ENCODE measurements at places on chromosomes 3 and 15.
A peak's percentile ranks its signal among the peaks of the same experiment; 100 is the strongest.

DNA sequence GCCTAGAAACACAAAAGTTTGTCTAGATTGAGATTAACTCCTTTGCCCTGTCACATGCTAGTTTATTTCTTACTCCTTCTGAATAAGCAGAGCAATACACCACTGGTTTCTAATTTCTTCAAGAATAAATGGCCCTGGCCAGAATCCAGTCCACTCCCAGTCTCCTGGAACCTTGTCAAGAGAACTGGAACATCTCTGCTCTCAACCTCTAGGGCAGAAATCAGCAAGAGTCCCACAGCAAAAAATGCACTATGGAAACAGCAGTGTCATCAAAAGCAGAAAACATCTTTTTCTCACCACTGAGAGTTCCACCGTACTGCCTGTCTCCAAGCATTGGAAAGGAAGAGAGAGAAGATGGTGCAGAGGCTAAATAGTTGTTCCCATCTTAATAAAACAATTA, 35.9 kb upstream of the PPP2R3A start:
- peak; percentile 70 for DNase-seq

- no peak for DNase-seq
These were observed 12.5 kb downstream of the PFKFB4 start for GRCh38 chr3:48544141-48544540.

DNA sequence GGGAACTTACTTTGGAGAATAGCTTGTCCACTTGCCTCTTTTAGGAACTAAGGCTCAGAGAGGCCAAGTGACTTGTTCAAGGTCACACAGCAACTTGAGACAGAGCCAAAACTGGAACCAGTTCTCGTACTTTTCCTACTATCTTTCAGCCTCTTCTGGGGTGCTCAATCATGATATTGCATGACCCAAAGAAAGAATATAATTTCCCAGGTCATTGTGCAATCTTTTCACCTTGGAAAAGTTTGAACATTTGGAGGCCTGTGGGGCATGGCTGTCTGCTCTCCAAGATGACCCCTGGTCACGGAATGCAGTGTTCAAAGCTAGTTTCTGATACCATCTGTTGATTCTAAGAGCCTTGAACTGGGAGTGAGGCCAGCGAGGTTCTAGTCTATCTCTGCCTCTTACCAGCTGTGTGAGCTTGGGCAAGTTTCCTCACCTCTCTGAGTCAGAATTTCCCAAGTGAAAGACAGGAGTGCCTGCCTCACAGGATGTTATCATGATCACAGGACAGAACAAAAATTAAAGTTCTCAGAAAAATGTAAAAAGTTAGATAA, 89.7 kb downstream of the BDH1 start:
- peak; percentile 90 for DNase-seq

- no peak for DNase-seq
These were observed 20.0 kb upstream of the ELP6 start for GRCh38 chr3:47533481-47533880.

DNA sequence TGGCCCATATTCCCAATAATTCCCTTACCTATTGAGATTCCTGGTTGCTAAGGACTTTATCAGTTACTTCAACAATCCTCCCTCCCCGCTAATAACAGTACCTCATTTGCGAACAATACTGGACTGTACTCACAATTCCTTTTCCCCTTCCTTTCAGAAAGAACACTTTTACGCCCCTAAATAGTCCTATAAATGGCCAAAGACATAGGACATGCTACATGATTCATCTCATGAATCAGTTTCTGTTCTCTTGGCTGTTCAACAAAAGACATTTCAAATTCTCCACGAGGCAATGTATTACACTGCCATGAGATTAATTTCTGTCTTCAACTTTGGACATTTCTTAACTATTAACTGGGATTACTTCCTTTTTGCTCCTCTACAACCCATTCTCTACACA, 264.4 kb downstream of the TIGIT start:
- DNase-seq, result peak; percentile 45

- no peak for DNase-seq
These were observed at the start of gene WDR49 for GRCh38 chr3:167653760-167654159. TSS of gene WDR49 (minus strand) at chr3:167653942. CDS start at chr3:167653425, 517 bp downstream.

- DNase-seq, result no peak
These were observed 95.7 kb downstream of the RORA start for GRCh38 chr15:61133361-61133760.

GRCh38 chr3:110773413-110773954, 298.1 kb upstream of the NECTIN3 start:
- DNase-seq, result peak; percentile 84

DNA sequence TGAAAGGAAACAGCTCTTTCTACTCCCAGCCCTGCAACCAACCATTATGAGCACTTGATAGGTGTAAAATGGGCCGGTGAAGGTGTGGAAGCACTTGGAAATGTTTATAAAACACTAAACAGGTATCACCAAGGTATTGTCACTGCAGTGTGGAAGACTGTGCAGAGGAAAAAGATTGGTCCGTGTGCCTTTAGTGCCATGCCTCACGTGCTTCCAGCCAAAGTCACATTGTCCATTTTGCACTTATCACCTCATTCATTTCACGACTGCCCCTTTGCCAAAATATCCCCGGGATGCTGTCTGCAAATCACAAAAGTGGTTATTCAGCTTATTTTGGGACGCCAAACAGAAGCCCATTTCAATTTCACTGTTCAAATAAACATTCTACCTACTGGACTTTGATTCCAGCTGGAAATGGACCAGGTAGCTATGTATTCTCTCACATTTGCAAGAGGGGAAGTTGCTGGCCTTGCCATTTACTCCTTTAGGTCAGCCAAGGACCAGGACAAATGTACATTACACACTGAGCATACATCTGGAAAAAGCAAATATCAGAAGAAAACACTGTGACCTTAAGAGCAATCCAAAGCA, 58.4 kb downstream of the ARRDC4 start:
- no peak for DNase-seq

DNA sequence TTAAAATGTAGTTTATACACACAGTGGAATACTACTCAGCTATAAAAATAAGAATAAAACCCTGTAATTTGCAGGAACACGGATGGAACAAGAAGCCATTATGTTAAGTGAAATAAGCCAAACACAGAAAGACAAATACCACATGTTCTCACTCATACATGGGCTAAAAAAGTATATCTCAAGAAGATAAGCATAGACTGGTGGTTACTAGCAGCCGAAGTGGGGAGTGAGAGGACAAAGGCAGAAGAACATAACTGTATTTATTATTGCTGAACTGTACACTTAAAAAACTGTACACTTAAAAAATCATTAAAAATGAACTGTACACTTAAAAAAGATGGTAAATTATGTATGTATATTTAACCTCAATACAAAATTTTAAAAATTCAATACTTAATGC, 11.0 kb downstream of the UBE3A start:
- DNase-seq, result no peak

- DNase-seq, result no peak
These were observed 90.0 kb upstream of the STT3B start for GRCh38 chr3:31442755-31443154.

- DNase-seq, result no peak
These were observed 53.2 kb upstream of the BOC start for GRCh38 chr3:113158171-113158570.

DNA sequence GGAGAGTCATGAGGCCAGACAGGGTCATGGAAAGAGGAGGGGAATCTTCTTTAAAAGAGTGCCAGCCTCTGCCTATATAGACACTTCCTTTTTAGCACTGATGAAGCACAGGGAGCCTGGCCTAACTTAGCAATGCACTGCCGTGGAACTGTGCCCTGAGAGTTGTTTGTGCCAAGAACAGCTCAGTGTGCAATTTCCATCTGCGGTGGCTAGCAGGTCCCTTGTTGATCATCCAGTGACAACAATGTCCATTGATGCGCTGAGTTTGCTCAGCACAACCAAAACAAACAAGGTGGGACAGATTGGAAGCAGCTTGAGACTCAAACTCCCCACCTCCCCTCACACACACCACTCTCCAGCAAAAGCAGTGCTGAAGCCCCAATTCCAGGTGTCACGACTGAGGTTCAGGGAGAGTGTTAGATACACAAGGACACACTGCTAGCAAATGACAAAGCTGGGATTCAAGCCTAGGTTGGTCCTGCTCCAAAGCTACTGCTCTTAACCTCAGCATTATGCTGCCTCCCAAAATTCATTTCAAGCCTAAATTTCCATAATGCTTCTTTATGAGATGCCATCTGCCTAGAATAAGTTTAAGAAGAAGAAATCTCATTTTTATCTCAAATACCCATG, 316.6 kb upstream of the UBE2E2 start:
- no peak for DNase-seq

DNA sequence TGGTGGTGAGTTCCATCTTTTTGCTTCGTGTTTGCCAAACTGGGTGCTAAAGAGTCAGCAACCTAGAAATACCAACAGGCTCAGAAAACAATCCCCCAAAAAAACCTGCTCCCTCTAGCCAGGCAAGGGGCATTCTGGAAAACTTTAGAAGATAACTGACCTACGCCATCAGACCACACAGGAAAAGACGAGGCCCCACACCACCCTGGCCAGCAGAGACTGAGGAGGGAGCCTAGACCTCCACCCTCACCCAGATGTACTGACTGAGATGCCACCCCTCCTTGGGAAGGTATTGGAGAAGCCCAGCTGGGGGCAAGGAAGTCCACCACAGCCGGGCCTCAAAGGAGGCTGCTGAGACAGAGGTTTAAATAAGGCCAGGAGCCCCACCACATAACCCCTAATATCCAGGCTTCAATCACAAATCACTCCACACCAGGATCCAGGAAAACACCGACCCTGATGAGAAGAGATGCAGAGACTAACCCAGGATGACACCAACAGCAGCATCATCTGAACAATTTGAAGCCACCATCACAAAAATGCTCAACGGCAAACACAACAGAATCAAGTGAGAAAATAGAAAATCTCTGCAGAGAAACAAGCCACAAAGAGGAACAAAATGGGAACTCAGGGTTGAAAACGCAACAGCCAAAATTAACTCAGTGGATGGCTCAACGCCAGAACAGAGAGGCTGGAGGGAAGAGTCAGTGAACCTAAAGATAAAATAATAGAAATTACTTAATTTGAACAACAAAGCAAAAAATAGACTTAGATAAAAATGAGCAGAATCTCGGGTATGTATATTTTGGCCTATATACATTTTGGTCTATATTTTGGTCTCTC, 61.0 kb downstream of the TPRA1 start:
- DNase-seq, result no peak

- DNase-seq, result peak; percentile 84
These were observed 179.0 kb upstream of the PFN2 start for GRCh38 chr3:150149651-150150051.

DNA sequence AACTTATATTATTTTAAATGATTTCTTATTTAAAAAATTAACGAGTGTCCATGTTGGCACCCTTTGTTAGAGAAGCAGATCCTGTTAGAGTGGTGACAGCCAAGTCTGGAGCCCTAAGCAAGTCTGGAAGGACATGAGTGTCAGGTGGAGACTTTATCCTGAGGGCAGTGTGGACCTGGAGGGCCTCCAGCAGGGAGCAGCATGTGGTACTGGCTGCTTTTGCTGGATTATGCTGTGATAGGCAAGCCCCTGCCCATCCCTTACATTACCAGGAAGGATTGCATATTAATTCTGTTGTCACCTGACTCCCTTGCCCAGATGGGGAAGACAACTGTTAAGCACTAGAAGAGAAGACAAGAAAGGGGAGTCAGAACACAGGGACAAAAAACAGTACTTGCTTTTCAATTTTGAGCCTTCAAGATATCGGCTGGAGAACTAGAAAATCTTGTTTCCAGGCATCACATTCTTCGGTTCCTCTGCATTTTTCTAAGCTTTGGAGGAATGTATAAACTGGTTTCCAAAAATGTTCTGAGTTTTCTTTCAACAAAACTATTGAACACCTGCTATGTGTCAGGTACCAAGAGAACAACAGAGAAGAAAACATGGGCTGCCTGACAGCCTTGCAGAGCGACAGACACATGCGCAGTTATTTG, 22.7 kb downstream of the ZNF860 start:
- DNase-seq, result peak; percentile 8

DNA sequence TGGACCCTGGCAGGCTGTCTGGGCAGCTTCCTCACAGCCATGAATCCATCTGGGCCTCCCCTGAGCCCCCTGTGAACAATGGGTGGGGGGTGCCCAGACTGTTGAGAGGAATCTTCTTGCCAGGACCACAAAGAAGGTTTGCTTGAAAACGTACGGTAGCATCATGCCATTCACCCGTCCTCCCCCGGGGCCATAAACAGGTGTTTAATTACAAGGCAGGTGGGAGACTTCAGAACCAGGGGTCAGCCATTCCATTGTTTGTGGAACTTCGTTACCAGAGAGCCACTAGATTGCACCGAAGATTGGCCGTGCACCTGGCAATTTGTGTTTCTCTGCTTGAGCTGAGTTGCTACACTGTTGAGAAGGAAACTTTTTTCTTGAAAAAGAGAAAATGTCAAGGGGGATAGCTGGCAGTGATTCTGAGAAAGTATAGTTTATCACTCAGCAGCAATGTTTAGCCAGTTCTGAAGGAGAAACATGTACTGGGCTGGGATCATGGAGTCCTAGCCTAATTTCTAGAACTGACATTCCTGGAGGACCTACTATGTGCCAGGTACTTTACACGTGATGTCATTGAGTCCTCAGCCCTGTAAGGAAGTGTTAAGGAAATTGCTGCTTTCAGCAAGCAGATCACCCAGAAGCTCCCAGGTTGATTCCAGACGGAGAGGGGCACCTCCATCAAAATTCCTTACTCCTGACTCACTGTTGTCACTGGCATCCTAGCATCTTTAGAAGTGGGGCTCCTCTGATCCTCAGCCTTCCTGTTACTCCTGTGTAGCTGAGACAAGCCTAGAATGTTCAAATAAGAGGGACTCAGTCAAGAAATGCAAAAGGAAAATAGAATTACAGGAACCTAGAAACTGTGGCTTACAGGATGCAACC, 103.8 kb upstream of the UBE2E1 start:
- DNase-seq, result peak; percentile 10

- DNase-seq, result peak; percentile 61
These were observed 48.3 kb downstream of the MB21D2 start for GRCh38 chr3:192869131-192870031.

- DNase-seq, result no peak
These were observed 12.1 kb downstream of the CSNK1G1 start for GRCh38 chr15:64343841-64344240.

GRCh38 chr15:43505738-43506137, 11.7 kb upstream of the MAP1A start:
- DNase-seq, result peak; percentile 92

DNA sequence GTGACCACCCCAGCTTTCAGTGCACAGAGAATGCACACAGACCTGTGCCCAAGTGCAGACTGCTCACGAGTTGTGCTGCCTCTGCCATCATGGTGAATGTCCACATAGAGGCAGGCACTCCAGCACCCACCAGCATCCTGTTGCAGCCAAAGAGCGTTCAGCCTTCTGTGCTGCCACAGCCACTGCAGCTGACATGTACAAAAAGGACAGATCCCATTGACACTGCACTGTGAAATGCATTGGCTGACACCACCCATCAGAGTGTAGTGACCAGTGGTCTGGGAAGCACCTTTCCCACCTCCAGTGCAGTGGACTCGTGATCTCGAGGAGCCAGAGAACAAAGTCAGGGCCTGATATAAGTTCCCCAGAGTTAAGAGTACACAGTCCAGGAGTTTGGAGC, 260.3 kb downstream of the RAP2B start:
- no peak for DNase-seq
